ENCODE measurements at places on chromosomes 12 and 14. TPM values are rescaled to one million over a fixed set of nuclear protein-coding genes. Genes with fewer than 3 reads are reported as not detected.

CRACR2A gene
- total RNA-seq: 22.7 TPM

TEX22 gene
- 2.8 TPM for total RNA-seq

DNA sequence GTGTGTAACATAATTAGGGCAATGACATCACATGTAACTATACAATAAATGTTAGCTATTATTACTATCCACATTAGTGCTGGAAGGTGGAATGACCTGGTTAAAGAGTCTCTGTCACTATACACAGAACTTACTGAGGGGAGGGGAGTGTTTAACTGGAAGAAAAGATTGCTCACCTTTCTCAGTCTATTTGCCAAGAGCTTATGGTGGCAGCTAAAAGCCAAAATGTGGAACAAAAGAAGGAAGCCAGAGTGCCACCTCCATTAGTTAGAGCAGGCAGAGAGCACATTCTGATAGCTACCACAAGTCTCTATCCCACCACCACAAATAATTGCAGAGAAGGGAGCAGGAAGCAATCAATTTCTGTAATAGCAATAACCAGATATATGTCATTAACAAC, 124.4 kb downstream of the MED13L start:
- no peak for DNase-seq

- no peak for DNase-seq
These were observed 152.2 kb upstream of the HIF1A start for GRCh38 chr14:61542848-61543790.

SLC7A7 gene
- 33.7 TPM for total RNA-seq

DNA sequence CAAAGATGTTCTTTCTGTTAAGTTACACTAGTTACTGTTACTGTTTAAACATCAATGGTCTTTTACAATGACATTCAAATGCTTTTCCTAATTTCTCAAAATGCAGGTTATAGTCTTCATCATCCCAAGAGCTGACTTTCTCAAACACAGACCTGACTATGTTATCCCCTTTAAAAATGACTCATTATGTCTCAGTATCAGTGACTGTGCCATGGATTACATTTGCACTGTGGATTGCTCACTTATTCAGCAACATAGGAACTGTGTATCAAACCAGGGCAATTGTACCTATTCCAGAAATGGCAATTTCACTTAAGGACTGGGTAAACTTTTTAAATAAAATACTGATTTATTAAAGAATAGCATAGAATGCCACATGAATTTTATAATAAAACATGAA, 630.2 kb upstream of the NOVA1 start:
- no peak for DNase-seq

PLEKHA5 gene
- total RNA-seq: 0.11 TPM

GRCh38 chr12:18906395-18906794, 168.5 kb downstream of the CAPZA3 start:
- no peak for DNase-seq

KRT6A gene
- not detected for total RNA-seq

CLEC1B gene
- not detected for total RNA-seq

DNA sequence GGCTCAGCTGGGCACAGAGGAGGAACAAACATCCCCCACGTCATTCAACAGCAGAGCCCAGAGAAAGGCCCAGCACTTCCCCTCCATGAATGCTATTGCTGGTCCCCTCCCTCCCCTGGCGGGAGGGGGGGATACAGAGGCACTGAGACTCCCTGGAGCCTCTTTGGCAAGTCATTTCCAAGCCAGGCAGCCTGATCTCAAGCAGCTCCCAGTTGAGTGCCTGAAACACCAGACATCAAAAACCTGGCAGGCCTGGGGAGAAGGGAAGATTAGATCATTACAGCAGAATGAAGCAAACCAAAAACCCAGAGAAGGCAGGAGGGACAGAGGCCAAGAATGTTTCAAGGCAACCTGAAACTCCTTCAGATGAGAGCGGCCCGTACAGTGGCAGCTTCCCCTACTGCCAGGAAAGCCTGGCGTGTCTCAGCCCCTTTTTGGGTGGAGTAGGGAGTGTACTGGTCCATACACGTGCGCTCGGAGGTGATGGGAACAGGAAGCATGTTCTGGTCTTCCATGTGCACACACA, 92.1 kb downstream of the LRRC74A start:
- no peak for DNase-seq

DNA sequence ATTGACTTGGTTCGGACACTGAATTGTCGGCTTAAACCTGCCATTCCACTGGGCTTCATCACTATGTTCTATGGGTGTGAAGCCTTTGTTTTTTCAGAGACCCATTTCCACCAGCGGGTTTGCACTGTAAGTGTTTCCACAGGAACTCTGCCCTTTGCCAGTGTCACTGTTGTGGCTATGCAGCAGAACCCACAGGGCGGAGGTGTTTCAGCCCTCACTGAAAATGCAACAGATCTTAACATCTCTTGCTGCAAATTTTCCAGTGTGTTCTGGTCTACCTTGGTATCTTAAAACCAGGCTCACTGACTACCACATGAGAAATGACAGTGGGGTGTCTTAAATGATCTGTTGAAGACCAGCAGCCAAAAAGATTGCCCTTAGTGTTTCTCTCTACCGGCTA, 21.1 kb downstream of the PRKCH start:
- DNase-seq: no peak

ZNF605 gene
- 15.4 TPM for total RNA-seq

GRCh38 chr14:105200641-105201040, 19.5 kb upstream of the NUDT14 start:
- no peak for DNase-seq

- DNase-seq: no peak
These were observed 7.5 kb downstream of the VTI1B start for GRCh38 chr14:67666750-67667449.

MYO1H gene
- total RNA-seq: not detected

IL22 gene
- total RNA-seq: not detected

- no peak for DNase-seq
These were observed 6.8 kb downstream of the MYH6 start for GRCh38 chr14:23401291-23401690.

- DNase-seq: no peak
These were observed 9.7 kb downstream of the MPHOSPH9 start for GRCh38 chr12:123223241-123223668.

HIP1R gene
- 154 TPM for total RNA-seq

PTPN11 gene
- 69.2 TPM for total RNA-seq

- DNase-seq: peak; percentile 46
These were observed 732 bp downstream of the ZNF664 start for GRCh38 chr12:123973552-123974341.

GRCh38 chr14:51562816-51563215, 88.9 kb upstream of the FRMD6 start:
- no peak for DNase-seq

MARS1 gene
- 368 TPM for total RNA-seq

BMP4 gene
- total RNA-seq: not detected

GRCh38 chr14:95419569-95419968, 96.9 kb downstream of the SYNE3 start:
- DNase-seq: no peak

DNA sequence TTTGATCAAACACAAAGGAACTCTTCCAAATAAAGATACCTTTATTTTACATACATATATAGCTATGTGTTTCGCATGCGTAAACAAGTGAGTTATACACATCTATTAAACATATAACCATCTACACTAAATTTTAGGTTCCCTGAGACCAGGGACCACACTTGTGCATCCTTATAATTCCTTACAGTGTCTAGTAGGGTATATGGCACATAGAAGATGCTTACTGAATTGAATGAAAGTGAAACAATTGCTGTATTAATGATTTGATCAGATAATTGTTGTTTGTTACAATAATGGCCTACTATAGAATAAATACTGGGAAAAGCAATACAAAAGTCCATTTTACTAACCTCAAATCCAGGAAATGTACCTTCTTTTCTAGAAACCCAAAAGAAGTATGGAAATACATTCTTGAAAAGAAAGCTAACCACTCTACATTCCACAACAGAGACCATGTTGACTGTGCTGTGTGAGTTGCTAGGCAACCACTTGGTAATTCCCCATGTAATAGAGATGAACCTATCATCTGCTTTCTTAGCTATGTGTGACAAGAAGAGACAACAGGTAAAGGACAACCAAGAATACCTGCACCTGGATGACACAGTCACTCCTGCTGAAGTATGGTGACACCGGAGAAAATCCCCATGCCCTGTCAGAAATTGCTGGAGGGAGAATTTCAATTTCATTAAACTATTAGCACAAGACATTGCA, 11.9 kb upstream of the CIPC start:
- DNase-seq: no peak

RNASE3 gene
- not detected for total RNA-seq

DNA sequence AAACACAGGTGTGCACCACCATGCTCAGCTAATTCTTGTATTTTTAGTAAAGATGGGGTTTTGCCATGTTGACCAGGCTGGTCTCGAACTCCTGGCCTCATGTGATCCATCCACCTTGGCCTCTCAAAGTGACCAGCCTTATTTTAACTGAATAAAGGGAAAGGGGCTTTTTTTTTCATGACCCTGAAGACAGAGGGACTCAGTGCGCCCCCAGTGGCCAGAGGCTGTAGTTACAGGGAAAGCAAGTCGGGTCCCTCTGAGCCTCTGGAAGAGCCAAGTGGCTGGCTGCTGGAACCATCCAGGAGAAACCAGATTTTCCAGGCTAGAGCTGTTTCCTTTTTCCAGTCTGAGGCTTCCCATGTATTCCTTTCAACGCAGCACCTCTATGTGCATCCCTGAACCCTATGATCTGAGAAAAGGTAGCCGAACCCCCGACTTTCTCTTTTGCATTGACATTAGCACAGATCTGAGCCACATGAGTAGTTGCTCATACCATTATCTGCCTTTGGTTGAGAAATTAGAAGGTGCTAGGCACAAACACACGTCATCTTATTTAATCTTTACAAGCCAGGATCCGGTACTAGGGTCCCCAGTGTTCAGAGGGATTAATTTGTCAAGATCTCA, 342.7 kb downstream of the CACNA1C start:
- no peak for DNase-seq

- no peak for DNase-seq
These were observed 594.1 kb downstream of the NRXN3 start for GRCh38 chr14:78764240-78764639.

DNA sequence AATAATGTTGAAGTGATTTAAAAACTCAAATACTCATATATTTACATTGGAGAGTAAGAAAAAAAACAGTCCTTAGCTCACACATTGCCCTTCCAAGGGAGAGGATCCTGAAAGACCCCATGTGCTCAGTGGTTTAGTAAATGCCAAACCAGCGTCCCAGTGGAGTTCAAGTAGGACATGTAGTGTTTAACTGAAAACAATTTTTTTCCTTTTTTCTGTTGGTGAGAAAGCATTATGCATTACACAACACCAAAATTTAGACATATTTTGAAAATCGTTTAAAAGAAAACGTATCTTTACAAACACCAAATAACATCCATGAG, 33.6 kb downstream of the UBR7 start:
- DNase-seq: no peak

NIN gene
- total RNA-seq: 156 TPM

DNA sequence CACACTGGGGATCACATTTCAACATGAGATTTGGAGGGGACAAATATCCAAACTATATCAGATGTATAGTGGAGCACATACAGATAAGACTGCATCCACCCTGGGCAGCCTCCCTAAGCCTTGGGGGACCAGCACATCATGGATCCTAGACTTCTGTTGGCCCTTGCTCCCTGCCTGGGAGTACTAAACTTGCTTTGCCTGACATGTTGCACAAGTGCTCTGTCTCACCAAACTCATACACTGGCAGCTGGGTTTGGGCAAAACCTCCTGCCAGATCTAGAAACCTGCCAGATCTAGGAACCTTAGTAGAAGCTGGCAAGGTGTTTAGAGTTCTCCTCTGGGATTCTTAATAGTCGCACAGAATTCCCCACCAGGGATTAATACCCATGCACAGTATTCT, 18.4 kb upstream of the DHRS4 start:
- no peak for DNase-seq

CSRNP2 gene
- total RNA-seq: 16.9 TPM

POTEG gene
- not detected for total RNA-seq

DNA sequence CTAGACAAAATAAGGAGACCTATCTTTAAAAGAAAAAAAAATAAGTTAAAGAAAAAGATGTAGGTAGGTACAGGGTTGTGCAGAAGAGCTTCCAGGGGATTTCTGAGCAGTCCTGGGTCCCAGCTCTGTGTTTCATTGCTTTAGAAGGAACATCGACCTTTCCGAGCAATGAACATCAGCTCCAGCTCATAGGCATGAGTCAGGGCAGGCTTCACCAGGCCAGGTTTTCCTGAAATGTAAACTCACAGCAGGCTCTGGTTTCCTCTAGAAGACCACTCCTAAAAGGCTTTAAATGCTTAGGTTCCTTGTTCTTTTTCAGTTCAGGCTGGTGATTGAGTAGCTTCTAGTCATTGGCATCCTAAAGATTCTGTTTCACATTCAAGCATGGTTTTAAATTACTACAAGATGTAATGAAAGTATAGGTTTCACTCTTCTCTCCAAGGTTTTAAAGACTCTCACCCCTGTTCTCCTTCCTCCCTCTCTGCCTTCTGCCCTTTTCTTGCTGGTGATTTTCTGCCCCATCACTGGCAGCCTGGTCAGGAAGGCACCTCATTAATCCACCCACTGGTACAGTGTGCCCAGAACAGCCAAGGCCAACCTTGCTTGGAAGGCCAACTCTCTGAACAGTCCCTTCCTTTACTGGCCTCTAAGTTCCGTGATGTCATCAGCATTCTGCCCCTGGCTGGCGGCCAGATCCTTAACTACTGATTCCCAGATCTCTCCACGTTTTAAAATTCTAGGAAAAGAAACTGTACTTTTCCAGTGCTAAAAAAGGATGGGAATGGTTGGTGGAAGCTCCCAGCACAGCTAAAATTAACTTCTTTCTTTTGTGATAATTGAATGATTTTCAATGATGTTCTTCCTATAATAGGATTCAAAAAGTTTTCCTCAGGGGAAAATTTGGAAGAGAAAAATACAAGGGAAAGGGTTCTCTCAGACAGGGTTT, 109.4 kb upstream of the HIF1A start:
- DNase-seq: no peak

DBX2 gene
- not detected for total RNA-seq

DNA sequence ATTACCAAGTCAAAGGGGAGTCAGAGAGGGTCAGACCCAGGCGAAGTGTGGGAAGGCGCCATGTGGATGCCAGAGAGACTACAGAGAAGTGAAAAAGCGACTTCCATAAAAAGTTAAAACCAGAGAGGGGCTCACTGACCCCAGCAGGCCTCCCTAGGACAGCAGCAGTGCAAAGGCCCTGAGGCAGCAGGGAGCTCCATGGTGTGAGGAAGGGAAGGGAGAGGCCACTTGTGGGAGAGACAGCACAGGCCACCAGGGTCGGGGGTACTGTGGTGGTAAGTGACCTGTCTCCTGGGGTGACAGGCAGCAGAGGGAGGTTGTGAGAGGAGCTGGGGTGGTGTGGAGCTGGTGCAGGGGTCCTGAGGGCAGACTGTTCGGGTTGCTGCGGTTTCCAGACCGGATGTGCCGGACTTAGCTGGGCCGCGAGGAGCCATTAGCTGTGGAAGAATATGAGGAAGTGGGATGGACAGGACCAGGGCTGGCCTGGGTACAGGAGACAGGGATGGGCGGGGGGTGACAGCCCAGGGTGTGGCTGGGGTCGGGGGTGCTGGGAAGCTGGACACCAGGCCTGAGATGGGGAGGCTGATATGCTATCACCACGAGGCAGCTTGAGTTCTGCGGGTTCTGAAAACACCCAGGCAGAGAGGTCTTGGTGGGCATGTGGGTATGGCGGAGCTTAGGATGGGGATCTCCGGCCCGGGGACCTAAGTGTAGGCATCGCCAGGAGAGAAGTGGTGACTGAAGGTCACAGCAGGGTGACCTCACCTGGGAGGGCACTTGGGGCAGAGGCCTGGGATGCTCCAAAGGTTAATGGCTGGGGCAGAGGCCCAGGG, 22.7 kb downstream of the SETD1B start:
- no peak for DNase-seq

Measured in activated B cell treated with CpG ODN at 0.5 μM for 24 hours (primary cell).